Temporal lobe (tissue), 4 donors: ENCODE measurements at places on chromosomes 13 and 19. TPM values are rescaled to one million over a fixed set of nuclear protein-coding genes. Genes with fewer than 3 reads are reported as not detected.

Gene NDUFB7
- 101 TPM for total RNA-seq

Gene KLK14
- total RNA-seq = not detected

Gene TMEM38A
- 4.7 TPM for total RNA-seq

Gene RFX1
- 2.7 TPM for total RNA-seq

Gene GSX1
- under 0.01 TPM for total RNA-seq

Gene MIA
- 0.74 TPM for total RNA-seq

Gene ARRDC5
- not detected for total RNA-seq

Gene CATSPERD
- total RNA-seq = 0.25 TPM

Gene VSTM1
- total RNA-seq = not detected

Gene CBLC
- not detected for total RNA-seq

Gene SPC24
- 2.7 TPM for total RNA-seq

Gene CDC42EP5
- total RNA-seq = 1.7 TPM

Gene CEACAM6
- 0.25 TPM for total RNA-seq

Gene TINCR
- 0.49 TPM for total RNA-seq

Gene ZNF563
- total RNA-seq = 1.2 TPM

Gene IQCN
- total RNA-seq = 0.49 TPM

Gene DAND5
- total RNA-seq = not detected

Gene SRRM5
- total RNA-seq = not detected

Gene ZNF729
- total RNA-seq = under 0.01 TPM

Gene ZNF468
- 44.0 TPM for total RNA-seq

Gene PGLYRP1
- not detected for total RNA-seq

Gene MRPL57
- 12.3 TPM for total RNA-seq

Gene SBK2
- total RNA-seq = not detected

Gene PTH2
- total RNA-seq = not detected

Gene PLK5
- 0.74 TPM for total RNA-seq

Gene ZNF345
- total RNA-seq = 26.8 TPM

Gene TMEM143
- total RNA-seq = 3.2 TPM

Gene CGB8
- not detected for total RNA-seq

Gene RXFP2
- total RNA-seq = not detected

Gene HSPBP1
- 19.7 TPM for total RNA-seq

Gene F10
- total RNA-seq = 0.74 TPM

Gene ZNF99
- total RNA-seq = 0.25 TPM

Gene KCNN4
- 0.49 TPM for total RNA-seq
